ENCODE measurements at places on chromosomes 5 and 9.

GRCh38 chr9:4069457-4070153 lies 230.3 kb downstream of the GLIS3 start:
- no peaks in the 10 kb centered on the region for H3K27me3 ChIP-seq
- no peak for DNase-seq
- no peak overlapping the region for H3K4me3 ChIP-seq
- H3K36me3 ChIP-seq, result no peaks in the 10 kb centered on the region

GRCh38 chr5:77139001-77139400 lies 51.9 kb upstream of the ZBED3 start:
- no peaks in the 10 kb centered on the region for H3K36me3 ChIP-seq
- no peak overlapping the region for H3K4me3 ChIP-seq
- H3K27ac ChIP-seq, result no peak overlapping the region
- no peak for DNase-seq

GRCh38 chr9:130041648-130042405 lies 1.2 kb downstream of the FNBP1 start:
- peak; percentile 17 for DNase-seq
- H3K27ac ChIP-seq, result no peak overlapping the region
- H3K27me3 ChIP-seq, result no peaks in the 10 kb centered on the region
- H3K36me3 ChIP-seq, result no peaks in the 10 kb centered on the region
- H3K4me1 ChIP-seq, result peaks cover 3% of the 10 kb centered on the region

DNA sequence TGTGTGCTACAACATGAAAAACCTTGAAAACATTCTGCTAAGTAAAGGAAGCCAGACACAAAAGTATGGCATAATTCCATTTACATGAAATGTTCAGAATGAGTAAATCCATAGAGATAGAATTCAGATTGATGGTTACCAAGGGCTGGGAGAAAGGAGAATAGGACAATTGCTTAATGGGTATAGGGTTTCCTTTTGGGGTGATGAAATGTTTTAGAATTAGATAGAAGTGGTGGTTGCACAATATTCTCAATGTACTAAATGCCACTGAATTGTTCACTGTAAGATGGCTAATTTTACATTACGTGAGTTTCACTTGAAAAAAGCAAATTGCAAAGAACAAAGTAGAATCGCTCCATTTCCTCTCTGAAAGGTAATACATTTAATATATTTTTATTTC lies 43.0 kb upstream of the GAS1 start:
- no peaks in the 10 kb centered on the region for H3K36me3 ChIP-seq
- DNase-seq, result no peak
- no peak overlapping the region for H3K4me3 ChIP-seq
- H3K27ac ChIP-seq, result no peak overlapping the region
- H3K27me3 ChIP-seq, result no peaks in the 10 kb centered on the region
- H3K4me1 ChIP-seq, result no peaks in the 10 kb centered on the region

- H3K27me3 ChIP-seq, result peaks cover 6% of the 10 kb centered on the region
- peak overlapping the region; percentile 73 for H3K4me3 ChIP-seq
- H3K27ac ChIP-seq, result no peak overlapping the region
- no peak for DNase-seq
- peaks cover 11% of the 10 kb centered on the region for H3K4me1 ChIP-seq
Measured at GRCh38 chr9:134162926-134163370, 1.4 kb downstream of the RNU6ATAC start.

GRCh38 chr5:14415698-14416074 lies 165.9 kb upstream of the OTULINL start:
- peaks cover 95% of the 10 kb centered on the region for H3K36me3 ChIP-seq
- H3K27me3 ChIP-seq, result no peaks in the 10 kb centered on the region
- H3K27ac ChIP-seq, result no peak overlapping the region
- no peak overlapping the region for H3K4me3 ChIP-seq
- no peak for DNase-seq

- DNase-seq, result no peak
- H3K27ac ChIP-seq, result peak overlapping the region; percentile 49
- H3K4me3 ChIP-seq, result no peak overlapping the region
- no peaks in the 10 kb centered on the region for H3K36me3 ChIP-seq
Measured at GRCh38 chr9:130193103-130193502, 20.9 kb downstream of the NCS1 start.

DNA sequence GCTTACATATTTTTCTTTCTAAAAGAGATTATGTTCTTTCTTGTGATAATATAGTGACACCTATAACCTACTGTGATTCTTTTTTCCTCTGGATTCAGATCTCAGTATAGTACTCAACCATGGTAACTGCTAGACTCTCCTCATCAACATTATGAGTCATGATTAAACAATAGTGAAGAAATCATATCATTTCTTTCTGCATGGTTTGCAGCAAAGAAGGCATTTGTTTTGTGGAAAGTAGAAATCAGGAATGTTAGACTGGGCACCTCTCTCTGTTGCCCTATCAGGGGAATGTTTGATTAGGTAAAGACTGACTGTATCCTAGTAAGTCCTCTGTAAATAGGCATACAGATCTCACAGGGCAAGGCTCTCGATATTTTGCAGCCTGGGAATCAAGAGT lies 25.6 kb upstream of the SMC2 start:
- no peak overlapping the region for H3K4me3 ChIP-seq
- no peak for DNase-seq
- no peaks in the 10 kb centered on the region for H3K27me3 ChIP-seq
- no peaks in the 10 kb centered on the region for H3K4me1 ChIP-seq
